Gastrocnemius medialis (tissue), 4 donors: ENCODE measurements at places on chromosomes 1 and 21. TPM values are rescaled to one million over a fixed set of nuclear protein-coding genes. Genes with fewer than 3 reads are reported as not detected.
A peak's percentile ranks its signal among the peaks of the same experiment; 100 is the strongest.

AJAP1 gene
- 0.05 TPM for total RNA-seq

MPL gene
- not detected for total RNA-seq

MR1 gene
- 3.0 TPM for total RNA-seq

- H3K27ac ChIP-seq, result peak overlapping the region; percentile 48
- H3K4me3 ChIP-seq, result no peak overlapping the region
- no peak for DNase-seq
- H3K27me3 ChIP-seq, result peaks cover 3% of the 10 kb centered on the region
- H3K36me3 ChIP-seq, result no peaks in the 10 kb centered on the region
Measured at GRCh38 chr21:41367945-41368734, 6.3 kb downstream of the MX2 start.

GRCh38 chr1:211631168-211631567, 44.3 kb downstream of the NEK2 start:
- no peaks in the 10 kb centered on the region for H3K27me3 ChIP-seq
- no peak overlapping the region for H3K27ac ChIP-seq
- DNase-seq, result no peak
- no peaks in the 10 kb centered on the region for H3K4me1 ChIP-seq

- H3K4me3 ChIP-seq, result no peak overlapping the region
- no peaks in the 10 kb centered on the region for H3K36me3 ChIP-seq
- H3K27me3 ChIP-seq, result no peaks in the 10 kb centered on the region
- H3K27ac ChIP-seq, result no peak overlapping the region
- no peaks in the 10 kb centered on the region for H3K4me1 ChIP-seq
Measured at GRCh38 chr1:11955221-11955620, 20.7 kb downstream of the PLOD1 start.
